Stimulated activated CD4-positive, alpha-beta T cell treated with anti-CD3 and anti-CD28 coated beads, Interleukin-4, amount 100 ng/mL, for 24 hours (primary cell): ENCODE measurements at places on chromosomes 6 and 20.

- DNase-seq = no peak
Measured at GRCh38 chr20:50861012-50861411, 66.2 kb downstream of the BCAS4 start.

DNA sequence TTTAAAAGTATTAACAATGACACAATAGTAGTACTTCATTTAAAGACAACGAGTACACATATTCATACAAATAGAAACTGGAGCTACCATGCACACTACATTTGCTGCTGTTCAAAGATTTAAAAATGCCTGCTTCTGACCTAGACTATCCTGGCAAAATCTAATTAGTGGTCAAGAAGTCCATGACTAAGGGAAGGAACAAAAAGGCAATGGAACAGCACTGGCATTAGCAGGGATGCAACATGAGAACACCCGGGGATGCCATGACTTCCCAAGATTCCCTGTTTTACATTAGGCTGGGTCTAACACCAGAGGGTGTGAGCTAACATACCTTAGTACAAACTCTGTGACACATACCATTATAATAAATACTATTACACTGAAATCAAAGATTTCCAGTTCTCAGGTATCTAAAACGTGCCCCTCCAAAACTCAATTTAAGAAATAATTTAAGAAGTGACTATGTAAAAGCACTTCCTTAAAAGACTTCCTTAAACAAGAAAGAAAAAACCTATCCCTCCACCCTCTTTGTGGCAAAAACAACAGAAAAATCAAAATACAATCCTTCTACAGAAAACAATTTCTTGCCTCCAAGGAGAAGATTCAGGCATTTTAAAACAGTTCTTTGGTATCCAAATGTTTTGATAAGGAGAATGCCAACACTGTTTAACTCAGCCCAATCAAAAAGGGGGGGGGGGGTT, 25.5 kb downstream of the CHD6 start:
- DNase-seq = no peak

DNA sequence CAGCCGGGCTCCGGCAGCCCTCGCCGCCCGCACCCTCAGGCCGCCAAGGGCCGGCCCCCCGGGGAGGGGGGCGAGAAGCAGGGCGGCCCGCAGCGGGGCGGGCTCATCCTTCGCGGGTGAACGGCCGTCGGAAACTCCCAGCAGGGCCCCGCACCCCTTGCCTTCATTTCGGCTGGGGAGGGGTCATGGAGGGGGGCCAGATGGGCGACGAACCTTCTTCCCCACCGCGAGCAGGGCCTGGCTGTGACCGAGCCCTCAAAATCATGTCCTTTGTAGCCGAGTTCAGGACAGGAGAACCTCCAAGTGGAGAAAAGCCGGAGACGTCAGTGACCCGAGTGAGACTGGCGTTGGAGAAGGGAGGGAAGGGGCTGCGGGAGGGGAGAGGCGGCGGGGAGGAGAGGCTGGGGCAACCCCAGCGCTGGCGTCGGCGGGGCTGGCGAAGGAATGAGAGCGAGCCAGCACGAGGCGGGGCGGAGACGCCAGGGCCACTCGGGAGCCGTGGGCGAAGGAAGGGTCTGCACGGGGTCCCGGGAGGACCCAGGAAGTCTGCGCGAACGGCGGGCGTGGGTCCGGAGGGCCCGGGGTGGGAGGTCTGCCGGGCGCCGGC, 571 bp upstream of the FOXC1 start:
- no peak for DNase-seq

GRCh38 chr6:33750244-33750991, 3.7 kb upstream of the IP6K3 start:
- no peak for DNase-seq

DNA sequence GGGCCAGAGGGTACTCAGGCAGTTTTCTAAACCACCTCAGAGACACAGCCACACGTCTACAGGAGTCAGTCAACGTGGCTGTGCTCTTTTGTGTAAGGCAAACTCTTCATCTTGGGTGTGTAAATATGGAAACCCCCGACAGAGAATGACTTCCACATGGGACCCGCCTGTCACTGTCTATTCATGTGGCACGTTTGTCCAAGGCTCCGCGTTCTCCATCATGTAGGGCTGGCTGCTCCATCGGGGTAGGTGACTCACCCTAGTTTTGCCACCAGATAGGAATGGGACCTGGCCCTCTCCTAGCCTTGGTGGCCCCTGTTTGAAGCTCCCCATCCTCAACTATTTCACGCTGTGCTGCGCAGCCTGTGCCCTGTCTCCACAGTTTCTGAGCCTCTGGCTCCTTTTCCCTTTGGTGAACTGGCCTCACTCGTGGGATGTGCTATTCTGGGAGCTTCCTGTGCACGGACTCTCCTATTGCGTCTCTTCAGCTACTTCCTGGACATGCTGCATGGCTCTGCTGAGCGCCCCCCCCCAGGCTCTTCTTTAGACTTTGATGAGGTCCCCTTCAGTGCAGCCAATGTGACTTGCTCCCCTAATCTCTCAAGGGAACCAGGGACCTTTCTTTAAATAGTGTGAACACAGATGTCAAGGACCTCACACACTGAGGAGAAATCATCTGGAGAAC, 143.2 kb upstream of the PDE10A start:
- no peak for DNase-seq

DNA sequence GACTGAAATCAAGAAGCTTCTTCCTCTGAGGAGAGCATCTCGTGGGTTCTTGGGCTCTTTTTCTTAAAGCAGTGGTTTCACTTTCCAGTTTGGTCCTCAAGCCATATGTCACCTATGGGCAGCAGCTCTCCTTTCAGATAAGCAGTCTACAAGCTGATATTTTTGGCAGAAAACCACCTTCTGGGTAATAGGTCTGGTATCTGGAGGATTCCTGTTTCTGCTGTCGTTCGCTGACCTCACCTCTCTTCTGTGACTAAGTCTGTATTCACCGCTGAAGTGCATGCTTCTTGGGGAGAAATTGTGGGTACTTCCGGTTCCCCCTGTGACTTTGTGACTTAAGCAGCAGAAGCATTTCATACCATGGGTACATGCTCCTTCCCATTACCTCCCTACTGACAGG, 193.6 kb downstream of the EDN1 start:
- no peak for DNase-seq

DNA sequence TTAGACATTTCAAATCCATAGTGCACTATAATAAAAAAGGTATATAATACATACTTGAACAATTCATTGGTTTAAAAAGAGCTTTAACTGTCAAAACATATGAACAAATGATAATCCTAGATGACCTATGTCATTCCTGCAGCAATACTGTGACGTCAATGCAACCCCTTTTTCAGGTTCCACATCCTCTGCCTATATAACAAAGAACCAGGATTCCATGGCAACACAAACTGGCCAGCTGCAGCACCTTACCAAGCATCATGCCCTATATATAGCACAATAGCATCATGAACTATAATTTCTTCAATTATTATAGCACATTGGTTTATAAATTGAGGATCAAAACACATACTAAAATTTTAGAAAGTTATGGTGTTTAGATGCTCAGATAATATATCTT, 578 bp upstream of the PTCHD4 start:
- no peak for DNase-seq

DNA sequence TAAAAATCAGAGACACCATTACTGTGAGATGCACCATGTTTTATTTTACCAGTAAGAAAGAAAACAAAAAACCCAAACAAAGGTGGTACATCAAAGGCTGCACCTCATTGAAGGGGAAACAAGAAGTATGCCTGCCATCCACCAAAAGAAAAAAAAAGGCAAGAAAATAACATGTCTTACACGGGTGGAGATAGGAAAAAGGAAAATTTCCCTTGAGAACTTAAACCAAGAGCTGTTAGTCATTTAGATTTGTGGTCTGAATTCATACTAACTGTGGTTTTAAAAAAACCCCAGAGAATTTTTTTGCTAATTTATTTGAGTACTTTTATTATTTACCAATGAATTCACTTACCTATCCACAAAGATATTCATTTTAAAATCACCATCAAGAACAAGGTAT, 144.0 kb downstream of the LRRC1 start:
- DNase-seq = no peak

DNA sequence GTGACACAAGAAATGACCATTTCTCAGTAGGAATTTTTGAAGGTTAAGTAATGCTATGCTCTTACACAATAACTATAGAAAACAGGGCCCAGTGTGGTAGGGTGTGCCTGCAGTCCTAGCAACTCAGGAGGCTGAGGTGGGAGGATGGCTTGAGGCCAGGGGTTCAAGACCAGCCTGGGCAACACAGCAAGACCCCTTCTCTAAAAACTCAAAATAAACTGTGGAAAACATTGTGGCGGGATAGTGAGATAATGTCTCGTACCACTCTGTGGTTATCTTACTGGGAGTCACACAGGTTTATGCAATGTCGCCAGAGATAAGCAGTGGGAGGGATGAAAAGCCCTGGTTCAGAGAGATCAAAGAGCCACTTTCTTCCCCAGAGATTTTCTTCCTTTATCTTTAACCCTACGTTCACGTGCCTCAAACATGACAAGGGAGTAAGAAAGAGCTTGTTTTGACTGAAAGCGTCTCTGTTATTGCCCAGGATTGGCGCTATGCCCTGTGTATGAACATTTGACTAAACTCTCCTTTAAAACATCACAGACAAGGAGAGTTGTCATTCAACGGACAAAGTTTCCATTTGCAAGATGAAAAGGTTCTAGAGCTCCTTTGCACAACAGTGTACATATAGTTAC, 13.9 kb downstream of the GCM1 start:
- DNase-seq = no peak

GRCh38 chr6:167115054-167115453, 7.8 kb upstream of the CCR6 start:
- no peak for DNase-seq

GRCh38 chr6:166955121-166955864, 1.1 kb downstream of the RNASET2 start:
- peak; percentile 35 for DNase-seq

- DNase-seq = no peak
Measured at GRCh38 chr20:46857061-46857831, 37.4 kb upstream of the EYA2 start.

DNA sequence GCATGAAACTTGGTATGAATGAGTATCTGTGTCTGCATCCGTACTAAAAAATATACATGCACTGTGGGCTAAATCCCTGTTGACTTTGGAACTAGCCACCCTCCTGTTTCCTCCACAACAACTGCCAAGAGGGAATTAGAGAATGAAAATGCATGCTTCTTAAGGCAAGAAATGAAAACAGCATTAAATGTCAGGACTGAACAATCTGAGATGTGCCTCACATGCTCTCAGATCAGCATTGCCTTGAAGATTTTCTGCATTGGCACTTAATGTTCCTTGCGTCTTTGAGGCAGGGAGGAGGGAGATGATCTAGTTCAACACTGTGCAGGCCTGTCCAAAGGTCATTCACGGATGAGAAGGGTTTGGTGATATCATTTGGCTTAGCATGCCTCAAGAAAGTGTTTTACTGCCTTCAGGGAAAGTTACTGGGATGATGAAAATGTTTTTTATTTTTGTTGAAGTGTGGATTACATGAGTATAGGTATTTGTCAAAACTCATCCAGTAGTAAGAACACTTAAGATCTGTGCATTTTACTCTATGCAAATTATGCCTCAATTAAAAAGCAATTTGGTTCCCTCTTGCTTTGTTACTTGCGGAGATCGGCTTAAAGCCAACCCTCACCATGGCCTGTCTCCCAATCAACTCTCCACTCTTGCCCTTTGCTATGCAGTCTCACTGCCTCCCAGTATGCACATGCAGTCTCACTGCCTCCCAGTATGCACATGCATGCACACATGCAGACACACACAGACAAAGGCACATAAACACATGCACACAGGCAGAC, 47.5 kb upstream of the RIN2 start:
- no peak for DNase-seq

DNA sequence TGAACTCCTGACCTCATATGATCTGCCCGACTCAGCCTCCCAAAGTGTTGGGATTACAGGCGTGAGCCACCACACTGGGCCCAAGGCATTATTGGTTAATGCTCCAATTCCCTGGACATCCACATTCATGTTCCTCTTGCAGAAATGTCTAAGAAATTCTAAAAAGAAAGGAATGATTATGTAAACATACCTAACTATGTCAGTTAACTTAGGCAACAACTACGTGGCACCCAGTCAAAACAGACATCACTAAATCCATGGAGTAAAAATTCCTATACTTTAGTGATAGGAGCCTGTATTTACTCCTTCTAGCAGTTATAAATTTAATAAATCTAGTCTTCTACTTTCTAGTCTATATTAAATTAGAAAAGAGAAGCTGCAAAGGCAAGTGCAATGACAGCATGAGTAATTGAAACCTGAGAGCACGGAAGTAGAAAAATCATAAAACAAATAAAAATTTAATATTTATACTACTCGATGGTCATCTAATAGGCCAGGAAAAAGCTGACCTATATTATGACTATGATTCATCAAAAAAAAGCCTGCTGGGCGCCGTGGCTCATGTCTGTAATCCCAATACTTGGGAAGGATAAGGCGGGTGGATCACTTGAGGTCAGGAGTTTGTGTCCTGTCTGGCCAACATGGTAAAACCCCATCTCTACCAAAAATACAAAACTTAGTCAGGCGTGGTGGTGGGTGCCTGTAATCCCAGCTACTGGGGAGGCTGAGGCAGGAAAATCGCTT, 4.2 kb downstream of the AHI1 start:
- DNase-seq = no peak

DNA sequence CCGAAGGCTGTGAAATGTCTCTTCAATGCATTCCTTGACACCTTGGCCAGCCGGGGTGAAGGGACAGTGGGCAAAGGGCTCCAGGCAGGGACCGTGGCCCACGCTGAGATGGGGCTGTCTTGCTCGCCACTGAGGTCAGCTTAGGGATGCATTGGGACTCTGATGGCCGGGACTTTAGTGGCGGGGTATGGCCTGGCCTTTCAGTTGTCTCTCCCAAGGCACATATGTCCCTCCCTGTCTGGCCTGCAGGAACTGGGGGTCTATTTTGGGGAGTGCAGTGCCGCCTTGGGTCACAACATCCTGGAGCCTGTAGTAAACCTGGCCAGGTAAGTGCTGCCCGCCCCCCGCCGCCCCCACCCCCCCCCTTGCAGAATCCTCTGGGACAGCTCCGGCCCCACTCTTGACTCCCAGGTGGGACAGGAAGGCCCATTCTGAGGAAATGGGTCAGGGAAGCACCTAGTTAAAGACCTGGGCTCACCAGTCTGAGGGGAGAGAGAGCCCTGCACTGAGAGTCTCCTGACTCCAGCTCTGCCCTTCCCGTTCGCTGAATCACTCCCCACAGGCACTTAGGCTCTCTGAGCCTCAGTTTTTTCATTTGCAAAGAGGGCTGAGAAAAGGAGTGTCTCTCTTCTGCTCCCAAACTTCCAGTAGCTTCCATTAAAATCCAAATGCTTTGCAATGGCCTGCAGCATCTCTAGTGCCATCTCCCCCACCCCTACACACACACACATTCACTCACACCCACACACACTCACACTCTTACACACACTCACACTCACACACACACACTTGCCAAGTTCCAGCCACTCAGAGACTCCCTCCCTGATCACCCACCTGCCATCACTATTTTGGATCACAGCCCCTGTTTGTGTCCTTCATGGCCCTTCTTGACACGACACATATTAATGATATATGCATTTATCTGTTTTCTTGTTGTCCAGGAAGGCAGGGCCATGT, 33.1 kb downstream of the RAB44 start:
- DNase-seq = no peak

GRCh38 chr6:38876475-38876874, 161.4 kb downstream of the DNAH8 start:
- DNase-seq = peak; percentile 55

GRCh38 chr6:134196568-134197193, 121.2 kb downstream of the SGK1 start:
- DNase-seq = no peak
